ENCODE measurements at places on chromosomes 4 and X.

- no peak for DNase-seq
These were observed 403.2 kb upstream of the RASGEF1B start for GRCh38 chr4:81874661-81875515.

- DNase-seq = no peak
These were observed 347.1 kb upstream of the GATB start for GRCh38 chr4:152107736-152108500.

DNA sequence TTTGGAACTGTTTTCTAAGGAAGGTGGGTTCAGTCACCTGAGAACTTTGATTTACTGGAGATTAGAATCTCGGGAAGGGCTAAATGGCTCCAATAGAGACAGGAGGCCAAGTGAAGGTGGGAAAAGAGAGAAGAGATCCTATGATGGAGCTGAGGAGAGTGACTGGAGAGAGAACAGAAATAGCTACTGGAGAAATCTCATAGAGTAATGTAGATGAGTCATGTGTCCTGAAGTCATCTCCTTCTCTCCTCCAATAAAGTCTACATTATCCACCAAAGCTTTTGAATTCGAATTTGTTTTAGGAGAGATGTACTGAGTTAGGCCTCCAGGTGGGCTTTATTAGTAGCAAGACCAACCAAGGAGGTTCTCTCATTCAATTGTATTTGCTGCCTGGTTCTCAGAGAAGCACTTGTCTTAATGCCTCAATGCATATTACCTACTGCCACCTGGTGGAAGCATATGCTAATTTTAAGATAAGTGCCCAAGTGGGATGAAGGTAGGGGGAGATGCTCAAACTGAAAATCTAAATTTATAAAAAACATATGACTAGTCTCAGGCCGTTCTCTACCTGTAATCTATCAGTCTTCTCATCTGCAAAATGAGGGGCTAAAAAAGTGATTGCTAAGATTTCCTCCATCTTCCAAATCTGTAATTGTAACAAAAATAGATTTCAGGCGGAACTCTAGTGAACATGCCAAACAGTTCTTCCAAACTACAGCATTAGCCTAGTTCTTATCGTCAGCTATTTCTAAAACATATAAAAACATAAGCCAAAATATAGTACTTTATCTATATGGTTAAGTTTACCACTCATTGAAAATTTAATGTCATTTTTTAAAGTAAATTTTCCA, 24.4 kb downstream of the TXK start:
- DNase-seq = peak; percentile 59

DNA sequence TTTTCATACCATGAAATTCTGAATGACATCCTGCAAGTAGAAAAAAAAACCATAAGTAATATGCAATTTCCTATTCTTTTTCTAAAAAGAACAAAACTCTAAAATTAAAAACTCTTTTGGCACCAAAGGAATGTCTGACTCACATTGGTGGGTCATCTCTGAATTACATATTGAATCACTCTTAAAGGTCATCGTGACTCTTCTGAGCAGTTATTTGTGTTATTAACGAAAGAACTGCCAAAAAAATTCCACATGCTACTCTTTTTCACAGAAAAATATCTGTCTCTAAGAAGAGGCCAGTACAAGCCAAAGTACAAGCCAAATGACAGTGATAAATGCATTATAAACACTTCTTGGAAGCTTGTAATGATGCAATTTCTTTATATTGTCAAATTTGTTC, 282.2 kb downstream of the GUCY2F start:
- DNase-seq = no peak

- no peak for DNase-seq
These were observed 11.7 kb upstream of the SHOX start for GRCh38 chrX:618761-619450.

DNA sequence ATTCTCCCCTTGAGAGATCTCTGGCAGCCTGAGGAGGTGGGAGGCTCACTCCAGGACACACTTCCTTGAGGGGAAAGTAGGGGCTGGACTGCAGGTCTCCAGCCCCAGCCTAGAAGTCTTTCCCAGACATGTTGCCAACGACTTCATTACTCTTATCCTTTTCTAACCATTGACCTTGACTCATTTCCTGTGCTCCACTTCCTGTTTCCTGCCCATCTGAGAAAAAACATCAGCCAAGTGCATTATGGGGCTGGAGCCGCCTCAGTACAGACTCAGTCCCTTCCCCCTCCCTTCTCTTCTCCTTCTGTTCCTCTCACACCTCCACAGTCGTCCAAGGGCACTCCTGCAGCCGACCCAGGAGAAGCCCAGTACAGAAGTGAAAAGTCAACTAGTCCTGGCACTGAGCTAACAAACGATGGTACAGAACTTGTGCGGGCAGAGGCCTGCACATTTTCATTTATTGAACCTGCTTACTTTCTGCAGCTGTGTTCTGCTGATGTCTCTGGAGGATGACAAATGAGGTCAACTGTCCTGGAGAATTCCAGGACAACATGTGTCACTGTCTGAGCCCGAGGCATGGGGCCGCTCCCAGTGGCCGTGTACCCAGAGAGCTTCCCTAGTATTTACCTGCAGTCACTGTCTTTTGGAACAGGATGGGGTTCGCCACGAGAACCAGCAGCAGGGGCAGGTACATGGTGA, 20.1 kb downstream of the GPR143 start:
- no peak for DNase-seq

GRCh38 chr4:163173713-163174112, 7.0 kb upstream of the NAF1 start:
- no peak for DNase-seq

DNA sequence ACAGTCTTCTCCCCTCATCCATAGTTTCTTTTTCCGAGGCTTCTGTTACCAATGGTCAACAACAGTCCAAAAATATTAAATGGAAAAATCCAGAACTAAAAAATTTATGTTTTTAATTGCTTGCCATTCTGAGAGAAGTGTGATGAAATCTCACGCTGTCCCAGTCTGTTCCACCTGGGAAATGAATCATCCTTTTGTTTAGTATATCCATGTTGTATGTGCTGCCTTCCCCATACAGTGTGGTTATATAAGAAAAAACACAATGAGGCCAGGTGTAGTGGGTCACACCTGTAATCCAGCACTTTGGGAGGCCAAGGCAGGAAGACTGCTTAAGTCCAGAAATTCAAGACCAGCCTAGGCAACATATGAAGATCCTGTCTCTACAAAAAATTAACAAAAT, 161.6 kb downstream of the CHIC2 start:
- no peak for DNase-seq

DNA sequence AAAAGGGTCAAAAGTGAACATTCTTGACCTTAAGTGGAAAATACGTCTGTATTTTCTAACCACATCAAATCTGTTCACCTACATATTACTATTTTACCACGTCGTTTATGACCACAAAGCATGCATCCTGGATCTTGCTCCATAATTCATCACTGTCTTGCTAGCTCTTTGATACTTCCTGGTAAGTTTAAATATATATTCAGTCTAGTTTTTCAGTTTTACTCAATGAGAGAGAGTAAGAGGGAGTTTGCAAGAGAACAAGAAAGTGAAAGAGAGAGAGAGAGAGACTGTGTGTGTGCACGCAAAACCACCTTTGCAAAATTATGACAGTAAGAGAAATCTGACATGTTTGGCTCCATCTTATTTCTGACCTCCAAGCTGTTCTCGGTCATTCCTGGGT, 173.7 kb upstream of the GALNTL6 start:
- DNase-seq = no peak

- no peak for DNase-seq
These were observed 547 bp downstream of the GUCY1A1 start for GRCh38 chr4:155667222-155667567.
